ENCODE measurements at places on chromosomes 2 and 18.
A peak's percentile ranks its signal among the peaks of the same experiment; 100 is the strongest.

- DNase-seq: no peak
These were observed 114.0 kb upstream of the DDX18 start for GRCh38 chr2:117700471-117700870.

- DNase-seq: no peak
These were observed 862.6 kb upstream of the CNTNAP5 start for GRCh38 chr2:123162400-123163016.

DNA sequence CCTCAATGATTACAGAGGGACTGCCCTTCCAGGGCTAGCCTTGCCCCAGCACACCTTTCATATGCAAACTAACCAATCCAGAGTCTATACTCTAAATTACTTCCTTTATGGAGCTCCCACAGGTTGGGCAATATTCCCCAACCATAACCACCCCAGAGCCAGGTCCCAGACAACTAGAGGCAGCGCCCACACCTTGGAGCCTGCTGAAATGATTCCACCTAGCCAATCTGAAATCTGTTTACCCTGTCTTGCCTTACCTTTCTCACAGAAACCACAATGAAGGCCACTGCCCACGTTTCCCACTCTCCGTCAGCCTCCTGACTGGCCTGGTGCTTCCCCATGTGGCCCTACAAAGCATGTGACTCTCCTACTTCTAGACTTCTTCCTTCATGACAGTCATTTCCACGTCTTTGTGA is 62.0 kb downstream of the REEP1 start:
- no peak for DNase-seq

GRCh38 chr2:198167346-198167745 is 363.0 kb downstream of the PLCL1 start:
- DNase-seq: no peak

GRCh38 chr2:190904640-190905261 is 24.1 kb downstream of the GLS start:
- DNase-seq: no peak

GRCh38 chr18:63619661-63620060 is 24.4 kb downstream of the SERPINB4 start:
- no peak for DNase-seq

GRCh38 chr2:46706264-46706983 is 209.2 kb downstream of the MCFD2 start:
- no peak for DNase-seq

- DNase-seq: no peak
These were observed 63.3 kb downstream of the RTP5 start for GRCh38 chr2:241932899-241933178.

DNA sequence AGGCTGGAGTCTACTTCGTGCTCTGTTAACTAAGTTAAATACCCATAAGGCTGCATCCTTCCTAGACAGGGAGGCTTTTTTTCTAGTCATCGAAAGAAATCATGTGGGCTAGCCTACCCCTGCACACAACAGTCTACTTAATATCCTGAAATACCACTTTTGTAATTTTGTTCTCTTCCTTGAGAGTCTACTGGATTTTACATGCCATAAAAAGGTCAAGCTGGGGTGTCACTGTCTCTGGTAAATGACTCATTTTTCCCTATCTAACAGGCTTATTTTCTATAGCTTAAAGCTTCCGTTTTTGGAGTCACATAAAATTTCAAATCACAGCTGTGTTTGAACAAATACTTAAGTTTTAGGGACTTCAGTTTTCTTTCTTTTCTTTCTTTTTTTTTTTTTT is 10.7 kb upstream of the STAM2 start:
- DNase-seq: no peak

DNA sequence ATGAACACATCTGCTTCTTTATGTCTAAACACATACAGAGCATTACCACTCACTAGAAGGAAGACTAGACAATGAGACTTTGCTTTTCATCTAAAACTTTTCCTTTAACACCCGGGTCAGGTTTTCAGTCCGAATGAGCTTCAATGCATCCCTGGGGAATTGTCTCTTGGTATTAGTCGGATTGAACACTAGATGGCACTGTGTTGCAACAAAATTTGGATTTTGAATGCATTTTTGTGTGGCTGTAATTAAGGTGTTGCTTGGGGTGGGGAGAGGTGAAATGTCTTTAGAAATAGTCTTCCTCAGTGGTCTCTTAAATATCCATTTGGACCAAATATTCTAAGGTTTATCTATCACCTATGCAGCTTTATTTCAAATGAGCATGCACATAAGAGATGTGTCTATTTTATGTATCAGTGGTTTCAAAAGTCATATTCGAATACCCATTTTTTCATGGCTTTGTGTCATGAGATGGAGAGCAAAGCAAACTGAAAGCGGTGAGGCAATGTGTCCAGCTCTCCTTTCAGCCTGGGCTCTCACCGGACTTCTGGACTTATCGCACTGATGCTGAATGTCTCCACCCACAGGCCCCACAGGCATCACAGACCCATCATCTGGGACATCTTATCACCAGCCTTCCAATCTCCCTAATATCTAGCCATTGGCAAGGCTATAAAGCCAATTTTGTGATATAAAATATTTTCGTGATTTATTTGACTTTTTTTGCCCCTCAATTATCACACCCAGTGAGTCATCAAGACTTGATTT is 510.3 kb downstream of the RNF144A start:
- DNase-seq: peak; percentile 4

- no peak for DNase-seq
These were observed 302.7 kb upstream of the TNP1 start for GRCh38 chr2:217162533-217162932.

GRCh38 chr2:100038011-100038410 is 104.4 kb downstream of the AFF3 start:
- no peak for DNase-seq

DNA sequence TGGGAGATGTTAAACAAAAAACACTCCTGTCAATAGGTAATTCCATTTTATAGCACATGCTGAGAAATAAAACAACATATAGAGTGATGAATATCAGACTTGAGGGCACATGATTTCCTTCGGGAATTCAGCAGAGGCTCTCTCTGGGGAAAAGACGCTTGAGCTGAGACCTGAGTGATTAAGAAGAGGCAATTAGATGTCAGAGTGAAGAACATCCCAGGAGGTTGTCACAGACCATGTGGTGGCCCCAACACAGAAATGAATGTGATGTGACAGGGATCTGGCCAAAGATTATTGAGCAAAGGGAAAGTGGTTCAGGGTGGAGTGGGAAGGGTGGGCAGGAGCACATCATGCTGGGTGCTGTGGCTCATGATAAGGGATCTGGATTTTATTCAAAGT is 254.7 kb downstream of the RAD51AP2 start:
- DNase-seq: no peak

GRCh38 chr2:165874445-165875039 is 79.0 kb downstream of the TTC21B start:
- DNase-seq: no peak

GRCh38 chr2:65430603-65431420 is 1.6 kb downstream of the SPRED2 start:
- no peak for DNase-seq

DNA sequence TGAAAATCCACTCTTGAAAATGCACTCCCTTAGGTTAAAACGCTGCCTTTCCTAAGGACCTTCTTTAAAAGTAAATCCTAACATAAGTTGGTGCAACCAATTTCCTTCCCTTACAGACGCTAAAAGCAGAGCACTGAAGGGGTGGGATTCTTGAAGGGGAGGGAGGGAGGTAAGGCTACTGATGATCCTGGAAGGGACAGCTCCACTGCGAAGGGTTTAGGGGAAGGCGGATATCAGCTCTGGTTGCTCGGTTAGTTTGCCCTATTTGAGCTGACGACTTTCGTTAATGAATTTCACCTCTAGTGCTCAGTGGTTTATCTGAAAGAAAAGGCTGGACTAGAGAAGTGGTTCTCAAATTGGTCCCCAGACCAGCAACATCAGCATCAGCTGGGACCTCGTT is 49.7 kb upstream of the SIGLEC15 start:
- DNase-seq: no peak

- no peak for DNase-seq
These were observed 107.1 kb downstream of the THADA start for GRCh38 chr2:43488737-43489136.

DNA sequence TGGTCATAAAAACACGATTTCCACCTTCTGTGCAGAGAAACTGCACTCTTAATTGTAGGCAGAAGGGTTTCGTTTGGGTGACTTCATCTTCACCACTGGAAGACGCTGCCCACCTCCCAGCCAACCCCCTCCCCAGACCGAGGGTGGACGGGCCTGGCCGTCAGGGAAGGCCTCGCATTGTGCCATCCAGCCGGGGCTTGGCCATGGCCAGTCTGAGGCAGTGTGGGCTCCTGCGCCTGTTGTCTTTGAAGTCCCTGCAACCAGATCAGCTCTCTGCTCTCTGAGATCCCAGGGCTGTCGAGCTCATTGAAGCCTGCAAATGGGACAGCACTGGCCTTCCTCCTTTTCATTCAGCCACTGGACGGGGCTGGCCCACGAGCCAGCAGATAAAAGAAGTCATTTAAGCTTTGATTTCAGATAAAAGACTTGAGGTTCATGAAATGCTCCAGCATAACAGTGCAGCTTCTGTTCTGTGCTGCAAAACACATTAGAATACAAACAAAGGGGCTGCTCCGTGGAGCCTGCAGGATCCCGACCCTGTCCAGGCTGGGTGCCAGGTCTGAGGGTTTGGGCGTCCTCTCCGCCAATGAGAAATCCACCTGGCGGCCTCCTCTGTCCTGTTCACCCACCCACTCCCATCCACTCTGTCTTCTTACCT is 253.5 kb downstream of the LDLRAD4 start:
- DNase-seq: no peak

GRCh38 chr18:21897811-21898210 is 157.2 kb downstream of the MIB1 start:
- no peak for DNase-seq

DNA sequence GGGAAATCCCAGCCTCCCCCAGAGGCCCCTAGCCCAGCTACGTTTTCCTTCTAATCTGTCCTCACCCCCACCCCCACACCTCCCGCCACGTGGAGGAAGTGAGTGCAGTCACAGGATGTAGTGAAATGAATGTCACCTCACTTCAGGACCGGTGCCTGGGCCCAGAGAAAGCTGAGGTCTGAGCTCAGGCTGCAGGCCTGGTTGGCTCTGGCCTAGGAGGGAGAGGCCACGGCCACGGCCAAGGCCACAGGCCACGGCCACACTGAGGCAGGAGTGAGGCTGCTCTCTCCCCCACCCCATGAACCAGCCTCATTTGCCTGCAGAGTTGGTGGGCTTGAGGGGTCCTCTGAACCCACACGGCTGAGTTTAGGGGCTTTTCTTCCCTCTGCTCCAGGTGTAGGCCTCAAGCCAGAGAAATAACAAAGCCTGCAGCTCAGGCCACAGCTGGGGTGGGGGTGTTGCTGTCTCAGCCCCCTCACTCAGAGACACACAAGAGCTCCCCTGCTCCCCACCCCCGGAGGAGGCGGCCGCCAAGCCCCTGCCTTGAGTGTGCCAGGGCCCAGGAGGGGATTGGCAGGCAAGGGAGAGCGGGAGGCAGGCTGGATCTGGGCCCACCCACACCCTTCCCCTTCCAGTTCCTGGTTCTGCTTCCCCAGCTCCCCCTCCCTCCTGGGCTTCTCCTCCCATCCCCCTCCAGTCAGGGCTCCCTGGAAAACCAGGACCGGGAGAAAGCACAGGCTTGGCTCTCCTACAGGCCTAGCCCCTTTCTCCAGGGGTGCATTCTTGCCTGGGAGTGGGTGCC is 27.0 kb downstream of the DNMT3A start:
- DNase-seq: peak; percentile 62

GRCh38 chr2:37904993-37905392 is 20.1 kb upstream of the RMDN2 start:
- DNase-seq: no peak

GRCh38 chr2:8247905-8248622 is 433.8 kb upstream of the ID2 start:
- no peak for DNase-seq

DNA sequence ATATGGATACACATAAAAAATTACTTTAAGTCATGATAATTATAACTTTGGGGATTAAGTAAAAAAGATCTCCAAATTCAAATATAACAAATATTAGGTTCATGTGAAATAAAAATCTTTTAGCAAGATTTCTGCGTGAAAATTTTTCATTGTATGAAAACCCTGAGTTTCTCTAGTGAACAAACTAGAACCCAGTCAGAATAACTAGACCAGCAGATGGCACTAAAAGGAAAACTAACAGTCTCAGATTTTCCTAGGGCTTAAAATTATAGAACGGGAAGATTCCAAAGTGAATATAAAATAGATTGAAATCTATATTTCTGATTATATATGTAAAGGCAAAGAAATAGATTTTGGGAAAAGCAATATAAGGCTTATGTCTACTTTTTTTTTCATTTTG is 43.3 kb downstream of the TMEM200C start:
- DNase-seq: no peak
